Bone marrow (tissue), 2 donors: ENCODE measurements at places on chromosomes 13 and 19.

DNA sequence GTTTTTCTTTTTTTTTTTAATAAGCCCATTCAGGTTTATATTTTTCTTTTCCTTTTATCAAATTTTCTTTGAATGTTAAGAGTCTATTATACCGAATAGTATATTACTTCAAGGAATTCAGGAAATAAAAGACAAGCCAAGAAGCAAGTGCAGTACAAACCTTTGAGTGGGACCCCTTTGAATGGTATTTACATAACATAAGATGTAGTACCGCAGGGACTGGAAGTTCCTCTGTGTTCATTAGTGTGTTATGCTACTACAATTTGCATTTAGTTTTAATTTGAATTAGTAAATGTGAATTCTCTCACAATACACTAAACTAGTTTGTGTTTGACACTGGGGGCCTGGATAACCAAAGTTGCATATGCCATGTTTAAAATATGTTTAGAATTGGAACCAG is 339.5 kb downstream of the DCT start:
- no peak for DNase-seq

DNA sequence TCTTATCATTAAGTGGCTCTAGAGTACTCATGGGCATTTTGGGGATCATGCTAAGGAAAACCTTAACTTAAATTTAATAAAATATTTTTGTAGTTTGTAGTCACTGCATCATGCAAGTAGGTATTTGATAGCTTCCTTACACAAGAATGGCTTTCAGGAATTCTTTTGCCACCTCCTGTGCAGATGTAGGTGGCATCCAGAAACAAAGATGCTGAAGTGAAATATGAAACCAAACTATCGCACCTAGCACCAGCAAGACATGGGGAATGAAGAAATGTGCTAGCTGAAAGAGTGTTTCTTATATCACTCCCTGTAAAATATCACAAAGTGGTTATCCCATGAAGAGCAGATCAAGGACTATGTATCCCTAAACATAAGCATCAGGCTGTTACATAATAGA is 924.5 kb upstream of the PRR20A start:
- DNase-seq: no peak

- no peak for DNase-seq
Observed at GRCh38 chr13:35855531-35856019, 275.6 kb downstream of the DCLK1 start.

DNA sequence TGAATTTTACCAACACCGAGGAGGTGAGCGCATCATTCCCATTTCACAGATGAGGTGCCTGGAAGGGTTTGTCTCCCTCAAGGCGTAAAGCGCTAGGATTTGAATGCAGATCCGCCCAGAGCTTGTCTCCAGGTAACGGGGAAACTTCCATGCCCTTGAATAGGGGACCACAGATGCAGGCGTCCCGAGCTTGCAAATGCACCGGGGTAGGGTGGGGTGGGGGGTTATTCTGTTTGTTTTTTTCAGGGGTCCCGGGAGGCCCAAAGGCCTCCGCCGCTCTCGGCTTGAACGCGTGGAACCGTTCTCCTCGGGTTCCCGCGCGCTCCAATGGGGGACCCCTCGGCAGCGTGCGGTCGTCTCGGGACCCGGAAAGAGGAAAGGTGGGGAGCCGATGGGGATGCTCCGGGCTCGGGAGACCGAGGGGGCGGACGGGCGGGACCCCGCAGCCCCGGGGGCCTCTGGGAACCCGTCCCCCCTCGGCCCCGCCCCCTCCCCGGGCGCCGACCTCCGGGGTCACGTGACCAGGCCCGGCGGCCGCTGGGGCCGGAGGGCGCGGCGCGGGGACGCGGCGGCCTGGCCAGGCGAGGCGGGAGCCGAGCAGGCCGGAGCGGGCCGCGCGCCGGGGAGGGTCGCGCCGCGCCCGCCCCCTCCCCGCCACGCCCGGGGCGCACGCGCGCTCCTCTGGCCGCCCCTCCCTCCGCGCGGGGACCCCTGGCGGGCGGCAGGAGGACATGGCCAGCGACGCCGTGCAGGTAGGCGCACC is at the start of gene PKN1:
Gene PKN1 (plus strand): TSS at position 516 of the 763 bp plus-strand sequence. CDS start 216 bp downstream, at position 732.
- DNase-seq: no peak

- no peak for DNase-seq
Observed at GRCh38 chr19:42111384-42111783, 20.9 kb downstream of the POU2F2 start.

- no peak for DNase-seq
Observed at GRCh38 chr13:27621116-27621365, 651 bp upstream of the POLR1D start.

GRCh38 chr19:42057846-42058245 is 12.2 kb downstream of the GRIK5 start:
- DNase-seq: no peak

DNA sequence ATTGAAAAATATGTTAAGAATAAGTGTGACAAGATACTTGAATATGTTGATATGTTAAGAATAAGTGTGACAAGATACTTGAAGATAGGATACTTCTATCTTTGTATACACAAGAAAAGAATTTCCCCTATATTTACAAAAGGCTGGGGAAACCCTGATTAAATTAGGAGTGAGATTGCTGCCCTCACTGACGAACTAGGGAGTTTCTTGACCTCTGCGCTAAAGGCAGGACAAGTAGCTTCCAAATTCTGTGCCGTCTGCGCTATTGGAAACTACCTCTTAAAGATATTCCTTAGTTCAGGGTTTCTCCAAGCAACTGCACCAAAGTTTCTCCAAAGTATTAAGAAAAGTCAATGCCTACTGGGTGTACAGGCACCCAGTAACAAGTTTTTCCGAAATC is 730 bp downstream of the ZNF260 start:
- DNase-seq: no peak

GRCh38 chr13:96274046-96274445 is 184.1 kb downstream of the HS6ST3 start:
- DNase-seq: no peak

GRCh38 chr19:18742324-18742723 is 48.8 kb downstream of the COMP start:
- no peak for DNase-seq

- DNase-seq: no peak
Observed at GRCh38 chr13:46738055-46738454, 58.9 kb downstream of the ESD start.

GRCh38 chr19:56597696-56598095 is 2.6 kb downstream of the ZNF71 start:
- DNase-seq: no peak

GRCh38 chr19:51295382-51296126 is 15.9 kb upstream of the IGLON5 start:
- DNase-seq: no peak

GRCh38 chr19:18062028-18062427 is 24.7 kb downstream of the IL12RB1 start:
- DNase-seq: no peak

- no peak for DNase-seq
Observed at GRCh38 chr13:25632166-25632888, 260.6 kb downstream of the ATP8A2 start.

- DNase-seq: no peak
Observed at GRCh38 chr13:26198116-26198515, 24.0 kb downstream of the RNF6 start.

GRCh38 chr13:27252467-27252866 is 1.1 kb downstream of the RPL21 start:
- DNase-seq: no peak

DNA sequence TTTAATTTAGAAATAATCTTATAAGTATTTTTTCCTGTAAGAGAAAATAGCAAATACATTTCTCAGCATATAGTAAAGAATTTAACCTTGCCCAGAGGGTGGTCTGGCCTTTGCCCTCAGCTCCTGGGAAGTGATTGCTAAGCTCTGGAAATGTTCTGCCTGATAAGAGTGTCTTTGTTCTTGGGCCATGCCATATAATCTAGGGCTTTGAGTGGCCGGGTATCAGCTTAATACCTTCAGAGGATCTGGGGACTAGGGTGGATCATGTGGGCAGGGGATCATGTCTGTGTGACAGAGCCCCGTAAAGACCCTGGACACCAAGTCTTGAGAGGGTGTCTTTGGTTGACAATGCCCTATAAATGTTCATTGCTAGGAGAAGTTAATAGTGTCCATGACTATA is 1032.4 kb upstream of the MIR17HG start:
- no peak for DNase-seq

DNA sequence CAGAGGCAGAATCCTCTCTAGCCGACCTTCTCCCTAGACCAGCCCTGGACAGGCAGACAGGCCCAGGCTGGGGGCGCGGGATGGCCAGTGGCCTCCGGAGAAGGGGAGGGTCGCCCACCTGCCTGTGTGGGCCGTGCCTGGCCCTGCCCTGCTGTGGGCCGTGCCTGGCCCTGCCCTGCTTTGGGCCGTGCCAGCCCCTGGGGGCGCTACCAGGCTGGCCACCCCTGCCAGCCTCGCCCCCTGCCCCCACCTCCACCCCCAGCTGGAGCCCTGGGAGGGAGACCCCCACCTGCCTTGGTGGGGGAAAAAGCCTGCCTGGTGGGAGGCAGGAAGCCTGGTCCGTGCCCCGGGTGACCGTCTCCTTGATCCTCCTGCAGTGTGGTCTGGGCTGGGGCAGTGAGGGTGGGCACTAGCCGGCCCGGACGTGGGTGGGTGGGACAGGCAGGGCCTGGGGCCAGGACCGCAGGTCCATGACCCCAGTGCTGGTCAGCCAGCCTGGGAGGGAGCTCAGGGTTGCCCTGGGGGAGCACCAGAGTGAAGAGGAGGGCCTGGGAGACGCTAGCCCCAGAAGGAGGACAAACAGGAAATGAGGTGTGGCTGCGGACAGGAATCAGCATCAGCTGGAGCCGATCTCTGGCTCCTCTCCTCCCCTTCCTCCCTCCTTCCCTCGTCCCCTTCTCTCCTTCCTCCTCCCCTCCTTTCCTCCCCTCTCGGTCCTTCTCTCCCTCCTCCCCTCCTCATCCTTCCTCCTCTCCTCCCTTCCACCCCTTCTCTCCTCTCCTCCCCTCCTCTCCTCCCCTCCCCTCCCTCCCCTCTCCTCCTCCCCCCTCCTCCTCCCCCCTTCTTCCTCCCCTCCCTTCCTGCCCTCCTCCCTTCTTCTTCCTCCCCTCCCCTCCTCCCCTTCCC is 5.1 kb upstream of the MKNK2 start:
- DNase-seq: no peak

- DNase-seq: no peak
Observed at GRCh38 chr13:107450431-107450830, 764.9 kb downstream of the LIG4 start.

DNA sequence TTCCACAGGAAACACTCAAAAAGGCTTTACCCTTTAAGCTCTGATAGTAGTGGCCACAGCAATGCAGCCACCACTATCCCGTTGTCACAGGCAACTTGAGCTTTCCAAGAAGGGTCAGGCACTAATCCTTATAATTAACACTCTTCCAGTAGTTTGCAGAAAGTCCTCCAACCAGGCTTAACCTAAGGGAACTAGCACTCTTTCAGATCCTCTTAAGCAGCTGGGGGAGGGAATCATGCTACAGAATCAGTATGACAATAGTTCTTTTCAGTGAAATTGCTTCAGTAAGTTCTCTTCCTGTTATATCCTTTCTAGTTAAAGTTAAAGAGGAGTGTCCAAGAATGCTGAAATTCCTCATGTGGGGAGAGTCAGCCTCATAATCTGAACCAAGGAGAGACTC is 82.2 kb downstream of the TNFSF11 start:
- DNase-seq: no peak

GRCh38 chr13:52105841-52106240 is 23.0 kb downstream of the NEK5 start:
- no peak for DNase-seq

GRCh38 chr19:44924243-44924725 is 9.9 kb downstream of the APOC1 start:
- no peak for DNase-seq

- no peak for DNase-seq
Observed at GRCh38 chr19:10871711-10872545, 575 bp downstream of the CARM1 start.

GRCh38 chr19:45010306-45010705 is 9.0 kb downstream of the RELB start:
- DNase-seq: no peak

GRCh38 chr19:55857149-55857548 is 20.8 kb downstream of the NLRP4 start:
- no peak for DNase-seq

DNA sequence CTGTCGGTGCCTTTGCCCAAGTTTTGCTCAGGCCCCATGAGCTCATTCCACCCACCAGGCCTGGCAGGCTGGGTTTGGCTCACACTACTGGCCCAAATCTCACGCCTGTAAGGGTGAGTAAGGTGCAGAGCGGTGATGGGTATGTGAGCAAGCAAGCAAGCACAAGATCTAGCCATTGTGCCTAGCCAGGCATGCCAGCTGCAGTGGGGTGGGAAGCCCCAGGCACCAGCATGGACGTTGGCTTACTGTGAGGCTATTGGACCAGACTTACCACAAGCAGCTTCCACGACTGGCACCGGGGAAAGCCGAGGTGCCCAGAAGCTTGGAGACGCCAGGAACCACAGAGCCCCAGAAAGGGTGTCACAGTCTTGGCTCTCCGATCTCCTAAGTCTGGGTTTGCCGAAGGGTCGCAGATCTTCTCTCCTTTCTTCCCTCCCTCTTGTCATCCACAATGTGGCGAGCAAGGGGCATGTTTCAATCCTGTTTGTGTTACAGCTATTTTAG is 2659.4 kb upstream of the PCDH20 start:
- no peak for DNase-seq

GRCh38 chr19:7272856-7273578 is 21.2 kb downstream of the INSR start:
- no peak for DNase-seq

DNA sequence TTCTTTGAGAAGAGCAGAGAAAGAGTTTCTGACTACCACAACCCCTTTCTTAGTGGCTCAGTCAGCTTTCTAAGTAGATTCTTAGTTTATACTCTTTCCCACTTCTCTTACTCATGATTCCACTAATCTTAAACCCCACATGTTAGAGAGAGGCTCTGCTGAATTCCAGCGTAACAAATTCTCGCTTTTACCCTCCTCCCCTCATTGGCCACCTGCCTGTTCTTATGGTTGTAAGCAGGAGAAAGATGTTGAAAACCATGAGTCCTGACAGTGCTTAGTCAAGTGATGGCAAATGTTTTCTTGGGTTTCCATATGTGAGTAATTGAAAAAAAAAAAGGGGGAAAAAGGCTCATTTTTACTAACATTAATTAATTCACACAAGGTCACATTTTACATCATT is 125.9 kb downstream of the ZDHHC20 start:
- DNase-seq: no peak

DNA sequence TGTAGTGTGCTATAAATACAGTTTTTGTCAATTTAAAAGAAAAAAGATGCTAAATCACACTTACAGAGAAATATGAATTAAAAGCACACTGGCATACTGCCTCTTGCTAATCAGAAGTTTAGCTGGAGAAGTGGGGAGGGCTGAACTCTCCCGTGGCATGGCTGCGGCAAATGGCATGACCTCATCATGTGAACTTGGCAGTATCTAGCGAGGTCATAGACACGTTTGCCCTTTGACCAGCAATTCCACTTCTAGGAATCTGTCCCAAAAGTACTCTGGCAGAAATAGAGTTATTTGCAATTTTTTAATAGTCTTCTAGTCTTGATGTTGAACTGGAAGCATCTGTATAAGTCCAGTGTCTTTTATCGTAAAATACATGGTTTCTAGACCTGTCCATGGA is 42.0 kb upstream of the MCF2L start:
- DNase-seq: no peak

GRCh38 chr19:38670921-38671398 is 23.5 kb downstream of the ACTN4 start:
- DNase-seq: no peak

GRCh38 chr13:49821216-49822009 is 28.9 kb upstream of the KPNA3 start:
- no peak for DNase-seq

GRCh38 chr13:41492432-41493260 is 35.3 kb downstream of the RGCC start:
- DNase-seq: peak; percentile 81

- no peak for DNase-seq
Observed at GRCh38 chr13:52835071-52835839, 13.2 kb downstream of the PCDH8 start.
